Large intestine (tissue), 12 donors: ENCODE measurements at places on chromosomes 2 and 18.

DNA sequence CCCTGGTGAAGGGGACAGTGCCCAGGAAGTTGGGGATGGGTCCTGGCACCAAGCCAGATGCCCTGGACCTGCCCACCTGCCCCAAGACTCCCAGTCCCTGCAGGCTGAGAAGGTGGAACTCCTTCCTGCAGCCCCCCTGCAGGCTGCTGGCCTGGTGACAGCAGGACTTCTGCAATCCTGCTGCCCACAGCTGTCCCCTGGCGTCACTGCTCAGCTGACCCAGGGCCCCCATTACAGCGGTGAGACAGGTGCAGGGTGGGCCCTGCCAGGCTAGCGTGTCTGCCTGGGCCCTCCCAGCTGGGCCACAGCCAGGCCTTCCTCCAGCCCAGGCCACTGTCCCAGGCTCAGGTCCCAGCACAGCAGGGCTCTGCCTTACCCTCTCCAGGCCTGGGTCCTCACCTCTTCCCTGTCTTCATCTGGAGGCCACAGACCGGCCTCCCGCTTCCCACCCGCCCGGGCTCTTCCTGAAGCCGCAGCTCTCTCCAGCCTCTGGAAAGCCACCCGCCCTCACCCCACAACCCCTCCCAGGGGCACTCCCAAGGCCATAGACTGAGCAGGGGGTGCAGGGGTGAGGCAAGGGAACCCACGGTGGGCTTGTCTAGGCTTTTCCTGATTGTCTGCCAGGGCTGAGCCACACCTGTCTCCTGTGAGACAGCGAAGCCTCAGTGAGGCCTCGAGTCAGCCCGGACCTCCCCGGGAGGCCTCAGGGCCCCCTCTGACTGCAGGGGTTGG is 8.8 kb upstream of the ERFE start:
- no peak for DNase-seq

DNA sequence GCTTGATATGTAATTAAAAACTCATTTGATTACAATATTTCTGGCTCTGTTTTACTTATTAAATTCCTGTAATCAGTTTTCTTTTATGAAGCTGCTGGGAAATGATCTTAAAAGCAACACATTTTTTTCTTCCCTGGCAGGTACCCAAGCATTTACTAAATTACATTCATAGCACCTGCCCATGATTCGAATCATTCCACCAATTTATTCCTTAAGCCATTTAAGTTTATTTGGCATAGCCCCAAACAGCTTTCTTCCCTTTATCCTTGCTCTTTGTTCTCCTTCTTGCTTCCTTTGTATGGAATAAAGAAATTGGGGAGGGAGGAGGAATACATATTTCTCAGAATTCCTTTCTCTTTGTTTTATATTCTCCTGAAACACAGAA is 241.3 kb downstream of the AGPS start:
- no peak for DNase-seq

- DNase-seq = no peak
These were observed 16.1 kb upstream of the ANKRD53 start for GRCh38 chr2:70962211-70962884.

GRCh38 chr2:144015655-144016245 is 504.2 kb downstream of the ZEB2 start:
- no peak for DNase-seq

GRCh38 chr2:239836021-239836765 is 188.9 kb downstream of the NDUFA10 start:
- DNase-seq = no peak

GRCh38 chr2:4828682-4829374 is 863.4 kb upstream of the SOX11 start:
- DNase-seq = no peak

- no peak for DNase-seq
These were observed 6.4 kb downstream of the ITGB1BP1 start for GRCh38 chr2:9416962-9417316.

- DNase-seq = peak; percentile 73
These were observed 812.9 kb upstream of the ACVR2A start for GRCh38 chr2:147031897-147032296.

DNA sequence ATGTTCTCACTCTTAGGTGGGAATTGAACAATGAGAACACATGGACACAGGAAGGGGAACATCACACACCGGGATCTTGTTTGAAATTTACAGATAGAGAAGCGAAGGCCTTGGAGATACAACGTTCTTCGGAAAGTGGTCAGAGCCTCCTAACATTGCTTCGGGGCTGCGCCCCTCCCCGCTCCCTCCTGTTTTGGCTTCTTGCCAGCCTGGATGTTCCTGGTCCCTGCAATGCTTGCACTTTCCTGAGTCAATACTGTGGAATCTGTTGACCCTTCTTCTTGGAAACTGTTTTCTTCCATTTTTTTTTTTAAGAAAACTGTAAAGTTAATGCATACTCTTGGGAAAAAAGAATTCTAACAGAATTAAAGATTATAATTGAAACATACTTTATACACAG is 360.8 kb downstream of the SOCS6 start:
- no peak for DNase-seq

GRCh38 chr18:10388373-10388772 is 66.1 kb upstream of the APCDD1 start:
- DNase-seq = peak; percentile 42

GRCh38 chr2:139411236-139411635 is 631.0 kb upstream of the NXPH2 start:
- DNase-seq = no peak

DNA sequence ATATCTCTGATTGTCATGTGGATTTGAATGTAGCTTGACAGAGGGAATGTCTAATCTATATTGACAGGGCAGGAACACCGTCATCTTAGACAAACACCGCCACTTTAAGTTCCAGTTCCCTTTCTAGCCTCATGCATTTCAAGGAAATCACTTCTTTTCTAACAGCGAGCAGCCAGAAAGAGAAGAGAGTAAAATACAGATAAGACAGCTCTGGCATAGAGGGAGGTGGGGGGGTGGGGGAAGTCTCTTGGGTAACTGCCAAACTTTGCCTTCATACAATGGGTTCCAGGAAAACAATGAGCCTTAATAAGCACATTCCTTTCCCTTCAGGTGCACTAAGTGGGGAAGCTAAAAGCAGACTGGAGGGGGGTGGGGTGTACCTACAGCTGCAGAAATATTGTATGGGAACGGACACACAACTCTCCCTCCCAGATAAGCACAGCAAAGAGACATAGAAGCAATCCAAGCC is 37.2 kb downstream of the CASP10 start:
- DNase-seq = no peak

- peak; percentile 48 for DNase-seq
These were observed 18.6 kb upstream of the NCL start for GRCh38 chr2:231482806-231483391.

- no peak for DNase-seq
These were observed 162.0 kb upstream of the SOX11 start for GRCh38 chr2:5530011-5530696.

DNA sequence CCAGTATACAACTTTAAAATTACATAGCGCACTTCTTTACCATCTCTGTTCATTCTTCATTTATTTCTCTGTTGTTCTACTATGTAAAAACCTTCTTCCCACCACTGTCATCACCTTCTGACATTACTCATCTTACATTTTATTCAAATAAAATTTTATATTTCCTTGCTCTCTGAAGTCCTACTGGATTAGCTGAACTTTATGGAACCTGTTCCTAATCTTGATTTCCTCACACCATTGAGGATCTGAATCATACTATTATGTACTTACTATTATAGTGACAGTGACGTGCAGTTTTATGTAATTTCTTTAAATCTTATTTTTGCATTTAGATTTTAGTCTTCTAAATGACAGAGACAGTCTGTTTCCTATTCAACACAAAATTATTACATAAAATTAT is 98.3 kb downstream of the DYNAP start:
- no peak for DNase-seq

DNA sequence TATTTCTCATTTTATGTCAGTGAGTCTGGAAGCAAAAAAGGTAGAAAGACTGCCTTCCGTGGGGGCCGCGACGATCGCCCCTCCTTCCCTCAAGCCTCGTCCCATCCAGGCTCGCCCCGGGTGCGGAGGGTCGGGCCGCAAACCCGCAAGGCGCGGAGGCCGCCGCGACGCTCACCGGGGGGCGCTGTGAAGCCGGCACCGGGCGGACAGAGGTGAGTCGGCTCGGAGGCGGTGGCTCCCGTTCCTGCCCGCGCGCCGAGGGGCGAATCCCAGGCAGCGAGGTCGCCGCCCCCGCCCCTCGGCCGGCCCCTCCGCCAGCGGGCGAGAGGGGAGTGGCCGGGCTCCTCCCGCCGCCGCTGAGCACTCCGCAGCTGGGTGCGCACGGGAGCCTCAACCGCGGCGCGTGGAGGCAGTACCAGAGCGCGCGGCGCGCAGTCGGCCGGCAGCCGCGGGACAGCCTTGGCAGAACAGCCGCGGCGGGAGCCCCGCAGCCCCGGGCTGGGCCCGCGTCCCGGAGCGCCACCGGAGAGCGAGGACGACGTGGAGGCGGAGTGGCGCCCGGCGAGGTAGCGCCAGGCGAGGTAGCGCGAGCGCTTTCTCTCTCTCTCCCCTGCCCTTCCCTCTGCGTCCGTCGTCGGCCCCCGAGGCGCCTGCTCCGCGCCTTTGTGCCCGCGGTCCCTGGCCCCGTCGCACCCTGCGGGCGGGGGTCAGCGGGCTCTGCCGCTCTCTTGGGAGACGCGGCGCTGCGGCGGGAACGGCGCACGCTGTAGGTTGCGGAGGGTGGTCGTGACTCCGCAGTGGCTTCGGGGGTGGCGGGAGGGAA is at the start of gene MYO1B:
MYO1B (plus strand) TSS at position 359 of the 823 bp plus-strand sequence. CDS start 31,492 bp downstream, outside the sequence.
- DNase-seq = peak; percentile 86
